ENCODE measurements at places on chromosomes 11 and 22. TPM values are rescaled to one million over a fixed set of nuclear protein-coding genes. Genes with fewer than 3 reads are reported as not detected.

GRCh38 chr11:9815486-9816136 lies 151.7 kb downstream of the SWAP70 start:
- DNase-seq: no peak

- peak; percentile 22 for DNase-seq
Measured at GRCh38 chr11:88363648-88364065, 26.1 kb upstream of the CTSC start.

- DNase-seq: no peak
Measured at GRCh38 chr11:32055861-32056260, 35.0 kb upstream of the RCN1 start.

DNA sequence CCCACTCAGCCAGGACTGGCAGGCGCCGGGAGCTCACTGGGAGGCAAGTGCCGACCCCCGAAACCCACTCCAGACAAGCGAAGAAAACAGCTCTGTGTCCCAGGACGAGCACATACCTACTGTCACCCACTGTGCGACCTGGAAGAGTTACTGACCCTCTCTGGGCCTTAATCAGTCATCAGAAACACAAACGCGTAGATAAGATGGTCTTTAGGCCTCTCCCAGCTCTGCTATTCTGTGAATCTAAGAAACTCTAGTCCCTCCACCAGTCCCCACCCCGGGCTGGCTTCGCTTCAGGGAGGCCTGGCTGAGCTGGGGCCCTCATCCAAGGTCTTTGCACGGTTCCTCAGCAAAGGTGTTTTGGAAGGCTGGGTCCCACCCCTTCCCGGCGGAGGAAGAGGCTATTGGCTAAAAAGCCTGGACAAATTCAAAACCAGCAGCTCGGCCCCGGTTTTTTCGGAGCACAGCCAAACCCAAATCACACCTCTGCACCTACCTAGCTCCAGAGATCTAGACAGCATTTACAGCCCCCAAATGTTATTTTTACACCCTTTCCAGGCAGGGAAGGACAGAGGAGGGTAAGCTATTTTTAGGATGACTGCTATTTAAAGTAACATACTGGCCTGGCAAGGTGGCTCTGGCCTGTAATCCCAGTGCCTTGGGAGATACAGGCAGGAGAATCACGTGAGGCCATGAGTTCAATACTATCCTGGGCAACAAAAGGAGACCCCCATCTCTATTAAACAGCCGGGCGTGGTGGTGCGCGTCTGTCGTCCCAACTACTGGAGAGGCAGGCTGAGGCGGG lies 13.2 kb upstream of the HDHD5 start:
- no peak for DNase-seq

DNA sequence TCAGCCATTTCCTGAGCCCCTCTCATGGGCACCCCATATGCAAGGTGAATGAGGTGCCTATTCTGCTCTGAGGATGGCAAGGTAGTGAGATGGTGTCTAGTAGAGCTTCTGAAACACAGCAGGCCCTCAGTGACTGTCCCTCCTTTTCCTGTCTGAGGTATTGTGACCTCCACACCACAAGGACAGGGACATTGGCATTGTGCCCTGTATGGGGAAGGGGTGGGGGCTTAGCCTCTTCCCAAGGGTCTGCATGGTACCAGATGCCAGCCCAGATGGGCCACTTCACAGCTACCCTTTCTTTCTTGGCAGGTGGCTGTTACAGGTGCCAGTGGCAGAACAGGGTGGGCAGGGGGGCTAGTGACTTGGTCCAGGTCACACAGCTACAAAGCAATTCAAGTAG lies 78.8 kb downstream of the CABIN1 start:
- peak; percentile 11 for DNase-seq

DNA sequence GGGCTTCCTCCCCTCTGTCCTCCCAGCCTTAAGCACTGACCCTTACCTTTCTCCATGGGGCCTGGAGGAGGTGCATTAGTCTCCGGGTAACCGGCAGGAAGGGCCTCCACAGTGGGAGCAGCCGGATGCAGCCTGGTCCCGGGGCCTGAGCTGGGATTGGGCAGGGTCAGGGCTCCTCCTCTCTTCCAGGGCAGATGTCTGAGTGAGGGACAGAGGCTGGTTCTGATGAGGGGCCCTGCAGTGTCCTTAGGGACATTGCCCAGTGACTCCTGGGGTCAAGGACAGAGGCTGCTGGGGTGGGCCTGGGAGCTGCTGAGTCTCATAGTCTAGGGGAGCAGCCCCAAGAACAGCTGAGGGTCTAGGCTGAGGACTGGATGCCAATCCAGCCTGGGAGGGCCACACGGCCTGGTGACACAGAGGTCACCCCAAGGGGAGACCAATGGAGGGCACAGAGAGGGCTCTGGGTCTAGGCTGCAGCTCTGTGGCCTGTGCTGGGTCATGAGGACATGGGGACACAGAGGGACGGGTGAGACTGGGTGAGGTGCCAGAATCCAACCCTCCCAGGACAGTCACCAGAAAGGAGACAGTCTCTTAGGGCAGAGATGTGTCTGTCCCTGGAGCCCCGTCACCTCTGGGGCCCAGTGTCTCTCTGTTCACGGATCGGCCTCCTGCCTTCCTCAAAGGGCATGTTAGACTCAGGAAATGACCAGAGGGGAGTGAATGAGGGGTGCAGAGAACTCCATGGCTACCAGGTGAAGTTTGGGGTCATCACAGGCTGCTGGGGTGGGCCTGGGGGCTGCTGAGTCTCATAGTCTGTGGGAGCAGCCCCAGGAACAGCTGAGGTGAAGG lies 6.5 kb downstream of the IGLL5 start:
- DNase-seq: no peak

GRCh38 chr22:36433318-36434231 lies 45.8 kb upstream of the MYH9 start:
- DNase-seq: no peak

GRCh38 chr11:7561562-7561961 lies 47.8 kb downstream of the PPFIBP2 start:
- no peak for DNase-seq

- no peak for DNase-seq
Measured at GRCh38 chr11:12167061-12168000, 56.9 kb downstream of the MICAL2 start.

DNA sequence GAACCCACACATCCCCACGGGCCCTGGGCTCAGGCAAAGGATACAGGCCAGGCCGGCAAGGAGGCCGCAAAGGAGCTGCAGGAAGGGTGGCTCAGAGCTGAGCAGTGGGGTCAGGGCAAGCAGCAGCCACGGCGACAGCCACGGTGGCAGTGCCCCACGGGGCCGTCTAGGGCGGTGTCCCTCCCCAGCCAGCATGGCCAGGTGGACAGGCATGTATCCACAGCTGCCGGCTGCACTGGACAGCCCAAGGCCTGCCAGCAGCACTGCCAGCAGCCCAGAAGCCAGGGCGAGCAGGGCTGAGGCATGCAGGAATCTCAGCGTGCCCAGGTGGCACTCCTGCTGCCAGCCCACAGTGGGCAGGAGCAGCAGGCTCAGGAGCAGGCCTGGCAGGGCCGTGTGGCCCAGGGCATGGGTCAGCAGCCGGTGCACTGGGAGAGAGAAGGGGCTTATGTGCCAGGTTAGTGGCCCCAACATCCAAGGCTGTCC lies 3.9 kb downstream of the RHBDD3 start:
- DNase-seq: peak; percentile 66

- no peak for DNase-seq
Measured at GRCh38 chr11:34604145-34604544, 16.7 kb upstream of the EHF start.

DNA sequence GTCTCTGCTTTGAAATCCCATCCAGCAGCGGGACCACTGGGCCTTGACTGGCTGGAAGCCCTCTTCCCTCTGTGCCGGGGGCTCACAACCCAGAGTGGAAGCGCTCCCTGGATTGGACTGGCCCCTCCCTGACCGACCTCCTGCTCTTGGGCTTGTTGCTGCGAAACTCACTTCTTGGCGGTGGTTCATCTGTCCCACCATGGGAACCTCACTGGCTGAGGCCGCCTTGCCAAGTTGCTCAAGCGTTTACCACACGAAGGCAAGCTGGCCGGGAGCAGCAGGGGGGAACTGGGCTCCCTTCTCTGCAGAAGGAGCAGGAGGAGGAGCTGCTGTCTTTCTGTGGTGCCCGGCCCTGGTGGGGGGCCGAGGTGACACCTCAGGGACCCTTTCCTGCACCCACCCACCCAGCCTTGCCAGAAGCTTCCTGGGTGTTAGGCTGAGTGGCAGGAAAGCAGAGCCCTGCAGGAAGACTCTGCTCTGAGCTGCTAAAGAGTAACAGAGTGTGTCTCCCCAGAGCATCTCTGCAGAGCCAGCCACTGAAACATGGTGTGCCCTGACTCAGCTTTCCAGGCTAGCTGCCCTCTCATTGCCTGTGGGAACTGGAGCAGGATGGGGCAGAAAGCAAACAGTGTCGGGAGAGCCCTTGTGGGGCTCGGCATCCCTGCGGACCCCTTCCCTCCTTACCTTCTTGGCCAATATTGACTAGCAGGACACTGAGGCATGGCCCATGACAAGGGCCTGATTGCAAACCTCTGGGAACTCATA lies 88.5 kb upstream of the ALX4 start:
- no peak for DNase-seq

GRCh38 chr11:133224271-133224670 lies 308.0 kb downstream of the OPCML start:
- DNase-seq: no peak

GRCh38 chr11:72808331-72808798 lies 5.8 kb upstream of the ATG16L2 start:
- no peak for DNase-seq

- DNase-seq: no peak
Measured at GRCh38 chr22:27329131-27329850, 472.3 kb downstream of the MN1 start.

DNA sequence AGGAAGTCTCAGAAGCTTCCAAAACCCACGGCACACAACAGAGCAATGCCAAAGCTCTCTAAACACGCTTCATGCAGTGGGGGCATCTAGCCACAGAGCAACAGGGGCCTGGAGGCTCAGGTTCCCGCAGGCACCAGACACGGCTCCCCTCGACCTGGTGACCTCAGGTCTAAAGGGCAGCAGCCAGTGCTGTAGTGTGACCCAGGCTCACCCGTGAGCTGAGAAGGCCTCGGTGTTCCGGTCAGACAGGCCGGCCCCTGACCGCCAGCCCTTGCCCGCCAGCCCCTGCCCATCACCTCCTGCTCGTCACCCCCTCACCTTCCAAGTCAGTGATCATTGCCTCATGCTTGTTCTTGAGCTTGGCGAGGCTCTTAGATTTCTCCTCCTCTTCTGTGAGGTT lies 45.7 kb downstream of the APOL1 start:
- no peak for DNase-seq

DNA sequence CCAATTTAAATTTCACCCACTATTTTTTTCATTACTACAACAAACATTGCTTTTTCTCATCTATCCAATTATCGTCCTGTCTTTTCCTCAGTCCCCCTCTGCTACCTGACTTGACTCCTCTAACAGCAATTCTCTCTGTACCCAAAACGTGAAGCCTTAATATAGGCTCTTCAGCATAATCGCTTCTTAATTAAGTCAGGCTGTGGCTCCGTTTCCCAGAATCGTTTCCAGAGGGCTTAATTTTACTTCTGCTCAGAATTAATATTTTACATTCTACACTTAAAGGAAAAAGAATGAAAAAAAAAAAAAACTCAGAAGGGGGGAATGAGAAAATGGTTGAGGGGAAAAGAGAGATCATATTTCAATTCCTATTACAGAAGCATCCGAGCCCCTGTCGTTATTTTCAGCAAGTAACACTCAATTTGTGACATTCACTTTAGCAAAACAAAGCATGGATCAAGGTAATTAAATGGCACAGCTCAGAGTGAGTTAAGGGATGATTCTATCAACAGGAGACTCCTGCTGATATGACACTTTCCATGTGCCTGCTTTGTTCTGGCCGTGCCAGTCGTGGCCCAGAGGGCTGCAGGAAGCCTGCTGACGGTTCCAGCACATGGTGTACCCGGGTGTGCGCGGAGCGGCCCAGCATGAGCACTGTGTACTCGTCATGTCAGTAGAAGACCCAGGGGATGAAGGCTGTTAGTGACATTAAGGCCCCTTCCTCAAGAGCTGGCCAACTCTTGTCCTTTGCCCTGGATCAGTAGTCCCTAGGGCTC lies 272.5 kb downstream of the NTM start:
- DNase-seq: no peak

DNA sequence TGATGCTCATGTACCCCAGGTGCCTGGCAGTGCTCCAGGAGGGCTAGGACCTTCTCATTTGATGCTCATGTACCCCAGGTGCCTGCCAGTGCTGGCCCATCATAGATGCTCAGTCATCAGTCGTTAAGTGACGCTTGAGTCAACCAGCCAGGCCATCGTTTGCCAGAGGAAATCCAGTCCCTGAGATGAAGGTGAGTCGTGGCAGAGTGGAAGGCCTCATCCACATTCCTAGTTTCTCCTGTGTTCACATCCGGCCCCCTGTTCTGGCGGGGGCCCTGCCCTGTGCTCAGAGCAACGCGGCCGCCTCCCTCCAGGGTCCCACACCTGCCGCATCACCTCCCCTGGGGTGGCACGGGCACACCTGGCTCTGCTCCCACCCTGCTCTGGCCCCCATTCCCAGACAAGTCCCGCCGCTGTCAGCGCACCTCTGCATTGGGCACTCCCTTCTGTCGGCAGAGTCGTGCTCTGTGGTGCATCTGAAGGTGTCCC lies 279.9 kb downstream of the BRD1 start:
- no peak for DNase-seq

- no peak for DNase-seq
Measured at GRCh38 chr11:43779306-43779705, 98.8 kb downstream of the HSD17B12 start.

- DNase-seq: no peak
Measured at GRCh38 chr11:19906126-19906525, 193.5 kb downstream of the NAV2 start.

GRCh38 chr11:119889111-119889510 lies 160.1 kb upstream of the NECTIN1 start:
- no peak for DNase-seq

- DNase-seq: peak; percentile 97
Measured at GRCh38 chr22:36775964-36776669, at the start of gene IFT27. Gene IFT27 (minus strand): TSS chr22:36776119. CDS start chr22:36775707, 412 bp downstream.

DNA sequence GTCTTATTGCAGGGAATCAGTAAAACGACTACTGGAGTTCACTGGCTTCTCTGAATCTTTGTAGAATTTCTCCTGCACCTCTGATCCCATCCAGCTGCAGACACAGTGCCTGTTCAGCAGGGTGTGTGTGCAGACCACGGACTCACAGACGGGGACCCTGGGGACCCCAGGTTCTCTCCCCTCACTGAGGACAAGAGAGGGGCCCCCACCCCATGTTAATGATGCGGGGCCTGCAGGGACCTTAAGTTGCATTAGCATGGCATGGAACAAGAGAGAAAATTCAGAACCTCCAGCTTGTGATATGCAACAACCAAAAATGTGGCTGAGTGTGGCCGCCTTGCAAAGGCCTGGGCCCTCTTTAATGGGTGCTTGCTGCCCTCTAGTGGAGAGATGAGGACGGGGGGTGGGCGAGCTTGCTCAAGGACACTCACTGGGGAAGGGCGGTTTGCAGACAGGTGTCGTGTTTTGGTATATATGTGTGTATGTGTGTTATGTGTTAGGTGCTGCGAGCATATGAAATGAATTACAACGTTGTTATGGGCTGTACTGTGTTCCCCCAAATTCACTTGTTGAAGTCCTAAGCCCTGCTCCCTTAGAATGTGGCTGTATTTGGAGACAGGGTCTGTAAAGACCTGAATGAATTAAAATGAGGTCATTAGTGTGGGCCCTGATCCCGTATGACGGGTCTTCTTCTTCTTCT lies 84.4 kb upstream of the SEPTIN5 start:
- peak; percentile 86 for DNase-seq

- DNase-seq: no peak
Measured at GRCh38 chr11:1822648-1823375, 12.0 kb upstream of the SYT8 start.

GRCh38 chr22:38214302-38215056 lies 12.7 kb downstream of the MAFF start:
- peak; percentile 81 for DNase-seq

NXPE2 gene
- total RNA-seq: 0.14 TPM

UCP2 gene
- 36.4 TPM for total RNA-seq

OR52A1 gene
- not detected for total RNA-seq

C11orf87 gene
- total RNA-seq: not detected

TIGD3 gene
- 0.54 TPM for total RNA-seq

CLMP gene
- total RNA-seq: 8.6 TPM
